ENCODE measurements at places on chromosomes 2 and 18.

GRCh38 chr2:42812899-42813479 lies 20.6 kb upstream of the HAAO start:
- DNase-seq: no peak

DNA sequence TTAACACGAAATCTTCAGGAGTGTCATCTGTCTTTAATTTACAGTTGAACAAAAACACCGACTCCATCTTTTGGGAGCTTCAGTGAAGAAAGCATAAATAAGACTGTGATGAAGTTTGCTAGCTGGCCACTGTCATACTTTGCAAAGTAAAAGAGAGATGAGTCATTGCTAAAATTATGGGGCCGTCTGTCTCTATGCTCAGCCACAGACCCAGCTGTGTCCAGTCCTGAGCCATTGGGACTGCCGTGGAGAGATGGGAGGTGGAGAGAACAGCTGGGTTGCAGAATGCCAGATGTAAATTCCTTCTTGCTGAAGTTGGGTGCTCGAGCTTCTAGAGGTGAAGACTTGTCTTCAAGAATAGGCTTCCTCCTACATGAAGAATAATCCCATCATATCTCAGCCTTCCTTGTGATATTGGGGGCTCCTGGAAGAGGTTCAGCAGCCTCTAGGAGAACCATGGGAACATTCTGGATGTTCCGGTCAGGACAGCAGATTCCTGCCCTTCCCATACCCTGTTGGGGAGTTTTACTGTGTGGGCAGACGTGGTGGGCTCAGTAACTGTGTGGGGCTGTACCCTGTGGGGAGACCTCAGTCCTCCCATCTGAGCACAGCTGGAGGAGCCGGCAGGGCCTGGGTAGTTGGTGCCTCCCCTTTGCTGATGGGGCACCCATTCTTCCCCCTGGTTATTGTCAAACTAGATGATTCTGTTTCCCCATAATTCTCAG lies 71.1 kb downstream of the LDLRAD4 start:
- DNase-seq: no peak

GRCh38 chr18:69402533-69402989 lies 1.9 kb downstream of the DOK6 start:
- DNase-seq: no peak

GRCh38 chr2:73856214-73856613 lies 27.5 kb downstream of the STAMBP start:
- DNase-seq: no peak

DNA sequence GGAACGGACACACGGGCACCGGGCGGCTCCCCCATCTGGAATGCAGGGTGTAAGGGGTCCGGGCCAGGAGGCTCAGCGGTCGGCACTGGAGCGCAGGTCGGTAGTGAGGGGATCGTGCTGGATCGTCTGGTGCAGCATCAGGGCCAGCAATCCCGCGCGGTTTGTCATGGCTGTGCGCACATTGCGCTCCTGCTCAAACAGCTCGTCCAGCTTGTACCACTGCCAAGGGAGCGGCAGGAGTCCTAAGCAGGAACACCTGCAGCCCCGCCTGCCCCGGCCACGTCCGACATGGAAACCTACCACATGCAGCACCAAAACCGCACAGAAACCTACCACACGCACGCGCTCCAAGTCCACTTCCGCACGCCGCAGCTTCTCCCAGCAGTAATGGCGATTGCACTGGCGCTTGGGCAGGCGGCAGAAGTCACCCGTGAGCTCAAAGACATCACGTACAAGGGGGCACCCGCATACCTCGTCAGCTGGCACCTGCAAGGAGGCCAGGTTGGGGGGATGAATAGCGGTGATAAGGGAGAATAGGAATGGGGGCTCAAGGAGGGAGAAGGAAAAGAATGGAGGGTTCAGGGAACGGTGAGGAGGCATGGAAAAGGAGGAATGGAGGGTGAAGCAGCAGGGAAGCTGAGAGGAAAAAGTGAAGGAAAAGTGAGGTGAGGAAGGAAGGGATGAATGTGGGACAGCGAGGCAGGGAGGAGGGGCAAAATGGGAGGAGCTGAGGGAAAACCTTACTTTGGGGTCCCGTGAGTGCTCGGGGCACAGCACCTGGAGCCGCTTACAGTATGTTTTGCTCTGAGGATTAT lies 1.4 kb upstream of the MBD1 start:
- DNase-seq: no peak

DNA sequence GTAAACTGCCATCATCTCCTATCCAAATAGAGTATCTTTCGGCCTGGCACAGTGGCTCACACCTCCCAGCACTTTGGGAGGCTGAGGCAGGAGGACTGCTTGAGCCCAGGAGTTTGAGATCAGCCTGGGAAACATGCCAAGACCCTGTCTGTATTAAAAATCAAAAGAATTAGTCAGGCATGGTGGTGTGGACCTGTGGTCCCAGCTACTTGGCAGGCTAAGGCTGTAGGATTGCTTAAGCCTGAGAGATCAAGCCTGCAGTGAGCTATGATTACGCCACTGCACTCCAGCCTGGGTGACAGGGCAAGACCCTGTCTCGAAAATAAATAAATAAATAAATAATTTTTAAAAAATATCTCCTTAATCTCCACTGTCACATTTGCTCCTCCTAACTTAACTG lies 14.7 kb upstream of the ARPC2 start:
- DNase-seq: no peak

GRCh38 chr2:212692466-212692865 lies 153.9 kb upstream of the ERBB4 start:
- DNase-seq: no peak

DNA sequence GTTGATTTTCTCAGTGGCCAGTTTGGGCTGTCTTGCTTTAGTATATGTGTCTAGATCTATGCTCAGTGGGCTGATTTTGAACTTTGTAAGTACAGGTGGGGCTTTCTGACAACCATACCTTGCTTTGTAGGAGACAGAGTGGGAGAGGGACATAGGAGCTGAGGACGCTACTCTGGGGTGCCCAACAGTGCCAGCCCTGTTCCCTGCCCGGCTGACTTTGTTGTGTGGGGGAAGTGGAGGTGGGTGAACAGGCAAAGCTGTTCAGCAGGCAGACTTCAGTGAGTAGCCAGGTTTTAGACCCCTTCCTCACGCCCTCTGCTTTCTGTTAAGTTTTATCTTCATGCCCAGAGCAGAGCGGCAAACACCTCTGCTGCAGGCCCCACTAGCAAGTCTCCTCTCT lies 44.2 kb upstream of the DOCK10 start:
- DNase-seq: no peak

DNA sequence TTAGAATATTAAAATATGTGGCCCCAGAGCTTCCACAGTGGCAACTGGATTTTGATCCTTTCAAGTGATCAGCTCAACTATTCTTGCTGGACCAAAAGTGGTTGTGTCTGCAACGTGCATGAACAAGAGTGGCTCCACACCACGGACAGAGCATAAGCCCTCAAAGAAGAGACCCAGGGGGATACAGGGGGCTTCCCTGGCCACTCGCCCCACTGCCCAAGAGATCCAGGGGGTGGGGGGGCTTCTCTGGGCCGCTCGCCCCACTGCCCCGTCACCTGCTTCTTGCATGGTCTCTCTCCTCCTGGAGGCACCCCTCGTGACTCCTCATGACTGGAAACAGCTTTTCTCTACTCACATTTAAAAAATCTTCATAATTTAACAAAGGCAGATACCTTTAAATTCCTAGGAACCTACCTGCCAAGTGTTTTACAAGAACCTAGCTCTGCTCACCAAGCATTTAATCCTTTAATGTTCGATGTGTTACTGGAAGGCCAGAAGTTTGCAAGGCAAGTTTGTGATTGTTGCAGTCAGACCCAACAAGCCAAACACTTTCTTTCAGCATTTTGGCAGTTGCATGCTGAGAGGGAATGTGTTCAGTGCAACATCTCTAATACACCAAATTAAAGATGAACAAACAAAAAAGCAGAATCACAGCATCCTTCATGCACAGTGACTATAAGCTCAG lies 174.3 kb downstream of the BCL2 start:
- DNase-seq: no peak

Data from NCI-H2107 (cell line).